Stimulated activated CD4-positive, alpha-beta T cell treated with anti-CD3 and anti-CD28 coated beads, TNF-alpha, amount 100 ng/mL, for 1 hour (primary cell): ENCODE measurements at places on chromosomes 16 and 17.

DNA sequence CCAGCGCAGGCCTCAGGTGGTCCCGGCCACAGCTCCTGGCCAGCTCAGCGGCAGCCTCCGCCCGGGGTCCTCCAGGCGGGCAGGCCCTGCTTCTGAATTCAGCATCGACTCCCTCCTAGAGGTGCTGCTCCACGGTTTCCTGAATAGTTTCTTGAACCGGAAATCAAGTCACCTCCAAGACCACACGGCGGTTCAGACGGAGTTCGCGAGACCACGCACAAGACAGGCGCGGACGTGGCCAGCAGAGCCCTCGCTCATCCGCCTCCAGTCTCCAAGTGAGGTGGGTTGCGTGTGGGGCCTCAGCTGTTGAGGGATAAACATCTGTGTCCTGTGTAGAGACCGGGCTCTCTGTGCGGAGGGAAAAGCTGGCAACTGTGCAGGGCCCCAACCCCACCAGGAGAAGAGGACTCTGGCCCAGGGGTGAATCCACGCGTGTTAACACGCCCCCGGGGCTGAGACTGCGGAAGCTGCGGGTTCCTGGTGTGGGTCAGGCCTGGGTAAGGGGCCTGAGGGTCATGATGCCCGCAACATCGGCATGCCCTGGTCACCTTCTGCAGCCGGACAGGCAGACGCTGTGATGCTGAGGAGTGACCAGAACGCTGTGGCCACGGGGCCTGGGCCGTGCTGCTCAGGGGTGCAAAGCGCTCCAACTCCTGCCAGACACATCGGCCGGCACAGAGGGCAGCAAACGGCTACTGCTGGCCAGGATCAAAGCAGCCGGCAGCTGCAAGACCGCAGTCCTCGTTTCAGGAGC is 55.0 kb upstream of the METRNL start:
- no peak for DNase-seq

GRCh38 chr17:81317530-81317821 is 22.4 kb upstream of the SLC38A10 start:
- no peak for DNase-seq

- DNase-seq: no peak
Observed at GRCh38 chr17:31687505-31688126, 171.4 kb downstream of the COPRS start.

DNA sequence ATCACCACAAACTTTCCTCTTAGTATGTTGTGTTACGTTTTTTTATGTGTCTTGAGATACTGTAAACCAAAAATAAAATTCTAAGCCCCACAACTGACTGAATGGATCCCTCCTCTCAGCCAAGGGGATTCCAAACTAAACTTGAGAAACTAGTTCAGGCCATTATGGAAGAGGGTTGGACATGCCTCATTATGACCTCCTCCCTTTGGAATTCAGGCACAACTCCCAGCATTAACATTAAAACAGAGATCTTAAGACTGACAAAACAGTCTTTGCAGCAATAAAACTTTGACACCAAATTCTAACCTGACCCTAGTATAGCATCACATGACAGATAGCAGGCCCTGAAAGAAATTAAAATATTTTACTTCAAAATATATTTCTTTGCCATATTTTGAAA is 51.1 kb upstream of the SLC47A1 start:
- no peak for DNase-seq

GRCh38 chr16:81885976-81886586 is 107.0 kb downstream of the PLCG2 start:
- DNase-seq: no peak

DNA sequence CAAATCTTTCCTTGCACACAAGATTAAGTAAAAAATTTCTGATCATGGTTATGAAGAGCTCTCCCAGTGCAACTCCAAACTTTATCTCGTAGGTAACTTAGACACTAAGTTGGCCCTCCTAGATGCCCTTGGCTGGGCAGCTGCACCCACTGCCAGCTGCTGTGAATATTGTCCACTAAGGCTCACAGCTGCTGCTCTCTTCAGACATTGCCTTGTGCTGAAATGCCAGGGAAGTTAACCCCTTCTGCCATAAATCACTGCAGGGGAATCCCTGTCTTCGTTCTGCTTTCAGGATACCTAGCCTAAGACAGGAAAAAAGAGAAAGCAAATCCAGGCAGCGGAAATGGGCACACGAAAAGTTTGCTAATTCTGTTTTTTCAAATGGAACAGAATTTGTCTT is 106.4 kb downstream of the IRX5 start:
- no peak for DNase-seq
